ENCODE measurements at places on chromosomes 13 and 19.

- no peak for DNase-seq
Observed at GRCh38 chr13:106362707-106363106, 172.8 kb downstream of the EFNB2 start.

DNA sequence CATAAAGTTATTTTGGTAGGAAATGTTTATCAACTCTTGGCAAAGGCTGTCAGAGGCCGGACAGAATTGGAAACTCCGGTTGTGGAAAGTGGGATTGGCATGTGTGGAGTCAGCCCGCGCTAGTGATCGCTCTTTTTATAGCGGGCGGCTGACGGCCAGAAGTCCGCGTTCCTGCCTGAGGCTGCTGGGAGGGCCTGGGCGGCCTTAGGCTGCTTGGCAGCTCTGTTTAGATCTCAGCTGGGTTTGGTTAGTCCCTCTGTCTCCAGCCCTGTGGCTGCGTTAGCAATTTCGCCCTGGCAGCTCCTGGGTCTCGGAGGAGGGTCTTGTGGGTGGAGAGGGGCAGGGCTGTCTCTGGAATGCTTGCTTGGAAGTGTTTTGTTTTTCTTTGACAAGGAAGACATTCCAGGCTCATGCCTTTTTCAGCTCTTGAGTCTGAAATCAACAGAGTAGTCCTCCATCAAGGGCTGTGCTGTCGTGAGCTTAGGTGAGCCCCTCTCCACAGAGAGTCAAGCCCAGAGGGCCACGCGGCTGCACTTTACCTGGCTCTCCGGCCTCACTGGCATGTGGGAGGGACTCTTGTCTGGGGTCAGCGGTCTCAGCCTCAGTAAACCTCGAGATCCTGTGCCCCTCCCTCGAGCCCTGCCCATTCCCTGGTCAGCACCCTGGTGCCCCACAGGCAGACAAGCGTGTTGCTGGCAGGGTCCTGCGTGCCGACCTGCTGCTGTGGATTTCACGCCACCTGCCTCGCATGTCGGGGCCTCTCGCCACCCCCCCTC is 22.5 kb downstream of the DOT1L start:
- DNase-seq, result no peak

- no peak for DNase-seq
Observed at GRCh38 chr19:55303477-55303876, 19.7 kb downstream of the BRSK1 start.

- no peak for DNase-seq
Observed at GRCh38 chr13:110618167-110618566, 2.8 kb downstream of the NAXD start.

- no peak for DNase-seq
Observed at GRCh38 chr13:97179501-97179900, 42.6 kb upstream of the MBNL2 start.

DNA sequence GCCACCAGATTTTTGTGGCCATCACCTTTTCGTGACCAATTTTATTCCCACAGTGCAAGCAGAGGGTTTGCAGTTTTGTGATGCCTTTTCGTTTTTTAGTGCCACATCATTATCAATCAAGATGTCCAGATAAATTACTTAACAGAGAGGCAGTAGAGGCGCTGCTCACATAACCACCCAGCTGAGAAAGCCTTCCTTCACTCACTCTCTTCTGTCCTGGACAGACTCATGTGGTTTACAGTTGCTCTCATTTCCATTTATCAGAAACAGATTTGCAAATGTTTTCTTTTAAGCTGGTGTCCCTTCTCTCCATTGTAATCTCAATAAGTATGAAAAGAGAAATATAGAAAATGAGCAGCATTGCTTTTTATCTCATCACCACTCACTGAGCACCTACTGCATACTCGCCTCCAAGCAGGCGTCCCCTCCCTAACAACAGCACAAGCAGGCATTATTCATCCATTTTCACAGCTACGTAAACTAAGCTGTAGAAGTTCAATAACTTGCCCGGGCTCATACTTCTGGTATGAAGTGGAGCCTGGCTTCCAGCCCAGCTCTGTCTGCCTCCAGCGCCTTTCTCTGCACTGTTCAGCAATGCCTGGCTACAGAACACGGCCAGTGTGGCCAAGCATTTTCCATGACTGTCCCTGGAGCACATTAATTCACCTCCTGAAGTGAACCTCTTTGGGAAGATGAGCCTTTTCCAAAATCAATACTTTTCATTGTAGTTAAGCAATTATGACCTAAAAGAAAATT is 34.6 kb upstream of the KATNAL1 start:
- no peak for DNase-seq

DNA sequence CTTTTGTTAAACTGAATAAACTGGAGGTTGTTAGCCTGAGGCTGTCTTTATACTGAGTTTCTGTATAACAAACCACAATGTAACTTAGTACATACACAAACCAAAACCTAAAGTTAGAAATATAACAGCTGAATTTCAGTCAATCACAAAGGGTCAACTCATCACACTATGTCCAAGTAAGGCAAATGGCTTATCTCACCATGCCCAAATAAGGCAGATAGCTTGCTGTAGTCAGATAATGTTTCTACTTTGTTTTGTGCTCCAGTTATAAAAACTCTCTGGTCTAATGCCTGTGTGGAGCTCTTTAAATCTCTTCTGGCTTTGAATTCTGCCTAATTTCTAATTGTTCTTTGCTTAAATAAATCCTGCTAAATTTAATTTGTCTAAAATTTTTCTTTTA is 1323.4 kb upstream of the ATXN8OS start:
- DNase-seq, result no peak

DNA sequence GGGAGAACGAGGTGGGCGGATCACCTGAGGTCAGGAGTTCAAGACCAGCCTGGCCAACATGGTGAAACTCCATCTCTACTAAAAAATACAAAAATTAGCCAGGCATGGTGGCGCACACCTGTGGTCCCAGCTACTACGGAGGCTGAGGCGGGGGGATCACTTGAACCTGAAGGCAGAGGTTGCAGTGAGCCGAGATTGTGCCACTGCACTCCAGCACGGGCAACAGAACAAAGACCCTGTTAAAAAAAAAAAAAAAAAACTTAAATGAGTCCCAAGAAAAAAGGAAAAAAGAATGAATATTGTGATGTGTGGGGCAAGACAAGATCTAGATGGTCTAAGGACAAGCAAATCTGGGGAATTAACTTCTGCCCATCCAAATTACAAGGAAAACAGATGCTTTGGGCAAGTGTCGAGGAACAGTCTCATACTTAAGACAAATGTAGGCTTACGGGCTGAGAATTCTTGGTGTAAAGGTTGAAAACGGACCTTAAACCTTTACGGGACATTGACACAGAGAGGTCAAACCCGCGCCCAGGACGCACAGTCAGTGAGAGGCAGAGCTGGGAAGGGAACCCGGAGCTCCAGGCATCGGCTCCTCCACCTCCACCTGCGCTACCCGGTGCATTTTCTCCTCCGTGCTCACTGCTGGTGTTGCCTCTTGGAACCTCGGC is 656 bp upstream of the ZNF324 start:
- DNase-seq, result no peak

DNA sequence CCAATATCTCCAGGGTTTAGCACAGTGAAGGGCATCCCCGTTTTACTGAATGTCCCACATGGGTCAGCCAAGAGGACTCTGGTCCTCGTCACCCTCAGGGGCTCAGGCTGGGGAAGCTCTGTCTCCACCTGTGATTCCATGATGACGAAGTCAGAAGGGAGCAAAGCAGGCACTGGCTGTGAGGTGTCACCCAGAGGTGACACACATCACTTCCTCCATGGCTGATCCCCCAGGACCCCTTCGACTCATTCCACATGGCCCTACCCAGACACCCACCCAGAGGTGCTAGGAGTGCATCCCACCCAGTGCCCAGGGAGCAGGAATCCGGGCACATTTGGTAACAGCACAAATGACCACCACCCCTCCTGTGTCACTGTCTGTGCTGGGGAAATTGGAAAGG is 145.2 kb upstream of the VSTM2B start:
- DNase-seq, result no peak

- DNase-seq, result peak; percentile 2
Observed at GRCh38 chr13:49112782-49113525, 107.2 kb upstream of the MLNR start.

DNA sequence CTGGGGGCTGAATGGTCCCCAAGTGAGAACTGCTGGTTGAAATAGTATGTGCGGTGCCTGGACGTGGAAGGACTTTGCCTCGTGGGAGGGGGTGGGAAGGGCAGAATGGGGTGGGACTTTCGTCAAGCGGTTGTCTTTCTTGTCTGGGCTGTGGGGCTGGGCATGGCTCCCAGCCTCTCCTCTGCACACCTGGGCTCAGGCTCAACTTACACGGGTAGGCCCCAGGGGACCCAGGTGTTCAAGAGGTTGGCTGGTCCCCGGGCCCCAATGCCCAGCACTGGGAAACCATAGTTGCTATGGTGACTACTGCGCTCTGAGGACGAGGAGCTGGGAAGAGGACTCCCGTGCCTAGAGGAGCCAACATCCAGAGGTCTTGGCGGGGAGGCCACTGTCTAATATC is 7.3 kb downstream of the NWD1 start:
- peak; percentile 87 for DNase-seq

DNA sequence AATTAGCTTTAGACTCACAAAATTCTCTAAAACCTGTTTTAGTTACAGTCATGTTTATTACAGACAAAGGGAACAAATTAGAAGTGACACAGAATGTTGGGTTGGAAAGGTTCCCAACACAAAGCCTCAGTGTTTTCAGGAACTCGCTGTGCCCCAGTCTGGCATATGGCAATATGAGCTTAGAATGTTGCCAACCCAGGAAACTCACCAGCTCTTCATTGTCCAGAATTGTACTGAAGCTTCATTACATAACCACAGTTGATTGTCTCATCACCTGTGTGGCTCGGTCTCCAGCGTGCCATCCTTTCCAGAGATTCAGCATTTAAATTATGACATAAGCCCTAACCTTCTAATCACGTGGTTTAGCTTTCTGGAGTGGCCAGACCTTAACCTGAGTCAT is 19.1 kb downstream of the ZNF264 start:
- no peak for DNase-seq

DNA sequence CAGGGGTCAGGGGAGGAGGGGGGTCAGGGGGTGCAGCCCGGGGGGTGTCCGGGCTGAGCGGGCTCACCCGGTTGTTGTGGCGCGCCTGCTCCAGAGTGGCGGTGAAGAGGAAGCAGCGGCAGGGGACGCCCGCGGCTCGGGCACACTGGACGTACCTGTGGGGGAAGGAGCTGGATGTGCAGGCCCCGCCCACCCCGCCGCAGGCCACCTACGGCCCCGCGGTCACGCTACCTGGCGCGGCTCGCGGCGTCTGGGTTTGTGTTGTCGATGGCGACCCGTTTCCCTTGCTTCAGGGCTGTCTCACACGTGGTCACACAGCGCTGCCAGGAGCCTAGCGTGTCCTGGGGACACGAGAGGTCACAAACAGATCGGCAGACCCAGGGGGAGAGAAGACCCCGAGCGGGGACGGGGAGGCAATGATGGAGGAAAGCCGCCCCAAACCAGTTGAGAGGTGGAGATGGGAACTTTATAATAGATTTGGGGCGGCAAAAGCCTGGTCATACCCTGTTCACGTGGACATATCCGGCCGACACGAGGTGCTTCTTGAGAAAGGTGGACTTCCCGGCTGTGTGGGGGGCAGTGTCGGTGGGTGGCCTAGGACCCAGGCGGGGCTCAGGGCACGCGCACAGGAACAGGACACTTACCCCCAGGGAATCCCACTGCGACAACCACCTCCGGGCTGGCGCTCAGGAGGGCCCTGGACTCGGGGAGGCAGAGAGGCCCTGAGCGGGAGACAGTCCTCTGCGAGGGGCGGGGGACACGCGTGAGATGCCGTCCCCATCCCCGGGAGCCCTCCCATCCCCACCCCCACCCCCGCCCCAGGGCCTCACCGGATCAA is 5.6 kb downstream of the PNKP start:
- DNase-seq, result no peak

DNA sequence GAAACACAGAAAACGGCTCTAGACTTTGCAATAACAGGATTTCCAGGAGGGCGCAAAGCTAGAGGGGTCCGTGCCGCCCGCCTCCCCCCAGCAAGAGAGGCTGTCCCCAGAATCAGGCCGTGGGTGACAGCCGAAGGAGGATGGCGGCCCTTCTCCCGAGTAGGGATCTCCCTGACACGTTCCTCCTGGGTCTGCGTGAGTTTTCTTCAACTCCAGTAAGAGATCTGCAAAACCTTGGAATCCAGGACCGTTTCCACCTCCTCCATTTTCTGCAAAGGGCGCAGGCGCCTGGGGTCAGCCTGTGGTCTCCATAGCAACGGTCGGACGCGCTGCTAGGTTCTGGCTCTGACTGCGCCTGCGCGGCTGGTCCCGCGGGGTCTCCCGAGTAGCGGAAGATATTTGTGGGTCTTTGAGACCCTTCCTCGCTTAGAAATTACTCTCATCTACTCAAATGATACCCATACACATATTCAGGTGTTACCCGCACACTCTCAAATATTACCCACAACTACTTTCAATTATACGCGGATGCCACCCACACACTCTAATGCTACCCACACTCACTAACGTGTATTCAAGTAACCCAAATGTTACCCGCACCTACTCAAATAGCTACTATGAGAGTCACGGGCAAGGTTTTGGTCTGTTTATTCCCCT is 2.1 kb downstream of the PNMA8C start:
- DNase-seq, result peak; percentile 86

- no peak for DNase-seq
Observed at GRCh38 chr13:48386816-48387215, 26.1 kb downstream of the LPAR6 start.

- peak; percentile 97 for DNase-seq
Observed at GRCh38 chr19:38229585-38230073, 5.6 kb upstream of the DPF1 start.

- no peak for DNase-seq
Observed at GRCh38 chr19:19637523-19638251, 5.8 kb downstream of the GMIP start.

- DNase-seq, result peak; percentile 69
Observed at GRCh38 chr13:23969647-23970046, 72.3 kb upstream of the C1QTNF9B start.

- no peak for DNase-seq
Observed at GRCh38 chr13:72694314-72694713, 33.1 kb downstream of the MZT1 start.

GRCh38 chr19:32692727-32693061 is 1.1 kb downstream of the NUDT19 start:
- DNase-seq, result no peak

DNA sequence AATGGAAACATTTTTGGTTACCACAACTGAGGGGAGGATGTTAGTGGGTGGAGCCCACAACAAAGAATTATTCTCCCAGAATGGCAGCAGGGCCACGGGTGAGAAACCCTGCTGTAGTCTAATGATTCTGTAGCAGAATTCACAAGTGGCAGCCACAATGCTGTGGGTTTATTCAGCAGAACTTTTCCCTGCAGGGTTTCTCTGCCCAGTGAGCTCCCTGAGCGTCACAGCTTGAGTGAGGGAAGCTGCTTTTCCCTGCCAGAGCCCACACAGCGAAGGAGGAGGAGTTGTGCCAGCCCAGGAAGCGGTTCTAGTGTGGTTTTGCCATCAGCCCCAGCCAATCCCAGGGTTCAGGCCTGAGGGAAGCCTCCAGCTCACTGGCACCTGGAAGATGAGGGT is 4.4 kb downstream of the ATP12A start:
- DNase-seq, result no peak

DNA sequence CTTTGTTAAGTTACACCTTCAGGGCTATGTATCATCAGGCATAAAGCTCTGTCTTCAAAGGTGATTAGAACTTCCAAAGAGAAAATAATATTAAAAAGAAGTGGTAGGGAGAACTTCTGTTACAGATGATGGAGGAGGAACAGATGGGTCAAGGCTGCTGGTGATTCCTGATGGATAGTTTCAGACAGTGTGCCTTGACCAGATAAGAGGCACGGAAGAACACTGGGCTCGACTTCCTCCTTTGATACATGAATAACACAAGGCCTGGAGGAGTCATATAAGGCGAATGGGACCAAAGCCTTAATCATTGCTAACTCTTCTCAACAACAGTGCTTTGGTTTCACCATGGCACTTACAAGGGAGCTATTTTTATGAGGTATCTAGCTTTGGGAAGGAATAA is 128.1 kb upstream of the RXFP2 start:
- DNase-seq, result no peak

Measured in NCI-H69 (cell line).